ENCODE measurements at places on chromosomes 6 and 20.
A peak's percentile ranks its signal among the peaks of the same experiment; 100 is the strongest.

DNA sequence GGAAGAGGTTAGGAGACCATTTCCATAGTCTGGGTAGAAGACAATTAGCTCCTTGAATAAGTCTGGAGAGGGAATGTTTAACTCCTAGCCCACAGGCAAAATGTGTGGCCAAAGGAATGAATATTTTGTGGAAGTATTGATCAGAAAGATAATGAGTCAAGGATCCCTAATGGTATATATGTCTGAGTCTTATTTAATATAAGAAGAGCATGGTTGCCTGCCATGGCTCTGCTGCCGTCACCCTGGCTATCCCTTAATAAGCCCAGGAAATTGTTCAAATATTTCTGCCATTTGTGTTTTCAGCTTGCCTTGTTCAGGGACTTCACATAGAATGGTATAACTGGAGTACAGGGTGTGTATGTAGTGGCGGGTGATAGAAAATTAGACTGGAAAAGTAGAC, 18.1 kb upstream of the CALHM6 start:
- DNase-seq = no peak

DNA sequence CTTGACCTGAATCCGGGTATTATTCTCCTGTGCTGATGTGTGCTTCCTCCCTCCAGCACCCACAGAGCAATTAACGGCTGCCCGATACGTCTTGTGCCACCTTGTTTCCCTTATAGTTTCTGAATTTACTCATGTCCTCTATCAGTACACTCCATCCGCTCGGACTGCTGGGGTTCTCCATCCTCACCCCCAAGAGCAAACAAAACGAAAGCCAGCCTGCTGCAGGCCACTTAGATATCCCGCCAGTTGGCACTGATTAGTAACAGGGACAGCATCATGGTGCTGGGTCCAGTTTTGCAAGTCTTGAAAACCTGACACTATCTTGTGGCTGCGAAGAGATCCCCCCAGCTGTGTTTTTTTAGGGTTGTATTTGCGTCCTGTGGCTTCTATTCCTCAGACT, 71.8 kb downstream of the SSR1 start:
- no peak for DNase-seq

- no peak for DNase-seq
Measured at GRCh38 chr6:158027590-158028285, 46.1 kb downstream of the SYNJ2 start.

DNA sequence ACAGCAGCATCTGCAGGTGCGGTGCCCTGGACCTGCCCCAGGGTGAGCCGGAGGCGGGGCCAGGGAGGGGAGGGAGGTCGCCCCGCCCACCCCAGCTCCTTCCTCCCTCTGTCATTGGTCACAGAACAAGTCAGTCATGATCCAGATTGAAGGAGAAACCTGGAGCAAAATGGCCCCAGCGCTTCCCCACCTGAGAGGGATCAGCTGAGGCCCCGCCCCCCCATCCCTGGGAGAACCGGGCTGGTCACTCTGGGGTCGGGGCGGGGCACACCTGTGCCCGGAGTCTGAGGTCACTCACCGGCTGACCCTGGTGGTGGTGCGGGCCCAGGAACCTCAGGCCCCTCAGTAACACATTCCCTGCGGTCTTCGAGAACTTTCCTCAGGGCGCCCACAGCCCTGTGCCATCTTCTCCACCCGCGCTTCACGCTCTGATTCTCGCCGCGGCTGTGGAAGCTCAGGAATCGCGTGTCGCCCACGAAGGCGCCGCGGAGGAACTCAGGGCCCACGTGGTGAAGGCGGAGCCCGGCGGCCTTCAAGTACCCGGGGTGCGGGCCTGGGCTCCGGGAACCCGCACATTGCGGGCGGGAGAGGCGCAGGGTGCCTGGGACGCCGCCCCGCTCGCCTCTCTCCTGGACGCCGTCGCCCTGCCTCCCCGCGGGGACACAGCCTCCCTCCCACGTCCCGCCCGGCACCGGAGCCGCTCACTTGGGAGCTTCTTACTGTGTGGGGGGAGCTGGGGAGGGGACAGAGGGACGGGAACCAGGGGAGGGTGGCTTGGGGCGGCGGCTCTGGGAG, 36.4 kb upstream of the HLA-C start:
- DNase-seq = no peak

GRCh38 chr6:9789201-9789600, 625.7 kb downstream of the TFAP2A start:
- DNase-seq = no peak

DNA sequence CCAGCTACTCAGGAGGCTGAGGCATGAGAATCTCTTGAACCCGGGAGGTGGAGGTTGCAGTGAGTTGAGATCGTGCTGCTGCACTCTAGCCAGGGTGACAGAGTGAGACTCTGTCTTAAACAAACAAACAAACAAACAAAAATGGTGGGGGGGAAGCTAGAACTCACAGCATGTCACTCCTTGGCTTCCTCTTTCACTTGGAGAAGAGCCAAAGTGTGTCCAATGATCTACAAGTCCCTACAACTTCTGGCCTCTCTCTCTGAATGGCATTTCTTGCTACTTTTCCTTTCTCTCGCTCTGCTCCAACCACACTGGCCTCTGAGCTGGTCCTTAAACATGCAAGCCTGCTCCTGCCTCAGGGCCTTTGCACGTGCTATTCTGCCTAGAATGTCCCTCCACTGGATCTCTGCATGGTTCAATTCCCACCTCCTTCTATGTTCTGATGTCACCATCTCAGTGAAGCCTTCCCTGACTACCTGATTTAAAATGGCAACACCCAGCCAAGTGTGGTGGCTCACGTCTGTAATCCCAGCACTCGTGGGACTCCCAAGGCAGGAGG, 8.1 kb downstream of the TLDC2 start:
- DNase-seq = no peak

DNA sequence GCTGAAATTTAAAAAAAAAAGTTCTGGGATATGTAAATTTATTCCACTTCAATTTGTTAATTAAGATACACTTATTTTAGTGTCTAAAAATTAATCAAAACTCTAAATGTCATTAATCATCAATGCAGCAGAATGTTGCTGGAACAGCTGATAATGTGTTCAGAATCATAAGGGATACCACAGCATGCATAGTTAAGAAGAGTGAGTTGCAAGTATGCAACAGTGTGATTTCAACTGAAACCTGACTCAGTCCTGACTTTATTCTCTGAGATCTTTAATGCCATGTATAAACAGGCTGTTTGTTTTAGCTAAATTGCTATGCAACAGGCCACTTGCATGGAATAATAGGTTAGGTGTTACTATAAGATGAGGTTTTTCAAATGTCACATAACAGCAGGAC, 1.4 kb downstream of the GRIK2 start:
- DNase-seq = no peak

- no peak for DNase-seq
Measured at GRCh38 chr6:73030257-73030656, 195.0 kb downstream of the KHDC1L start.

- DNase-seq = no peak
Measured at GRCh38 chr6:159871906-159872305, 18.9 kb upstream of the MAS1 start.

- no peak for DNase-seq
Measured at GRCh38 chr20:64242003-64242796, 13.3 kb upstream of the PCMTD2 start.

GRCh38 chr6:75502884-75503283, 9.3 kb upstream of the FILIP1 start:
- no peak for DNase-seq

GRCh38 chr6:169859978-169860703, 108.7 kb downstream of the ERMARD start:
- DNase-seq = no peak

DNA sequence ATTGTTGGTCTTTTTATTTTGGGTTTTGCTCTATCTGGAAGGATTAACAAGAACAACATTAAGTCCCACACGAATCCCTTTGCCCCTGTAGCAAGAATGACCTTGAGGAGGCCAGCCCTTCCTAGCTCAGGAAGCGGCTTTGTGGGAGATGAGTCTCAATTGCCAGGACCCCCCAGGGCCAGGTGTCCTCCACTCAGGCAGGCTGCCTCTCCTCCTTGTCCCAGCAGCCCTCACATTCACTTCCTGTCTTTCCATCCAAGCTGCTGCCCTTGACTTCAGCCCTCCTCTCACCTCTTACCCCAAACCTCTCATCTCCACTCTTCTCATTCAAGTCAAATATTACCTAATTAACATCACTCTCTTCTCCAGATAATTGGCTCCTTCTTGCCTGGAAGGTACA, 22.6 kb upstream of the SYNDIG1 start:
- DNase-seq = no peak

DNA sequence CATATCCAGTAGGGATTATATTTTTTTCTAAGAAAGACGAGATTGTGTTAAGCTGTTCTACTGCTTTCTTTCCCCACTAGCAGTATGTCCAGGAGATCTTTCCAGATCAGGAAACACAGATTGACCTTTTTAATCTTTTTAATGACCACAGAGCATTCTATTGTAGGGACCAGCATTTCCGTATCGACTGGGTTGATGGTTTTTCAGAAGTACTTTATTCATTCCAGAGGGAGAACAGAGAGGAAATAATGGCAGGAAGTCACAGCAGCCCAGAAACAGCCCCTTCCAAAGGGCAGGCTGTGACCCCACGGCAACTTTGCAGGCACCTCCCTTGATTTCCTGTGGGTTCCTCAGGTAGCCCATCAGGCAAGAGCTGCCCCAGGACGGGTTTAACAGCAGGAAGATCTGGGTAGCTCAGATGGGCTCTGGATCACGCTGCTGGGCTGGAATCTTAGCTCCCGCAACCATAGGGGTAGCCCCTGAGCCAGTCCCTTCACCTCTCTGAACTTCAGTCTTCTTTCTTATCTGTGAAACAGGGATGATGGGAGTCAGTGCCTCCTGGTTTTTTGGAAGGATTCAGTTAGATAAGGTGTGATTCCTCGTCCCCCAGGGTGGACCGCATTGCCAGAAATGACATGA, 23.8 kb upstream of the CHMP4B start:
- DNase-seq = no peak

DNA sequence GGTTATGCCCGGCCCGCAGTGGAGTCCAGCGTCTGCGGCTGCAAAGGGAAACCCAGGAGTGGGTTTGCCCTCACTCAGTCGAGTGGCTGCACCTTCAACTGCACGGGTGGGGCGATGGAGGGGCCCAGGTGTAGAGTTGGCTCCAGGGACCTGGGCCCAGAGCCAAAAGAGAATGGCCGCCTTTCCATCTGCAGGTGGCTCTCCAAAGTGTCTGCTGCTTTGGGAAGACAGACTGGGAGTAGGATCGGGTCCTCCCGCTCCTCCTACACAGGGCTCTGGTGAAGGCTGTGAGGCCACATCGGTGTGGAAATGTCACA, 80.1 kb downstream of the PTPN1 start:
- DNase-seq = peak; percentile 74

GRCh38 chr6:160133441-160134336, 12.1 kb downstream of the SLC22A1 start:
- DNase-seq = no peak

DNA sequence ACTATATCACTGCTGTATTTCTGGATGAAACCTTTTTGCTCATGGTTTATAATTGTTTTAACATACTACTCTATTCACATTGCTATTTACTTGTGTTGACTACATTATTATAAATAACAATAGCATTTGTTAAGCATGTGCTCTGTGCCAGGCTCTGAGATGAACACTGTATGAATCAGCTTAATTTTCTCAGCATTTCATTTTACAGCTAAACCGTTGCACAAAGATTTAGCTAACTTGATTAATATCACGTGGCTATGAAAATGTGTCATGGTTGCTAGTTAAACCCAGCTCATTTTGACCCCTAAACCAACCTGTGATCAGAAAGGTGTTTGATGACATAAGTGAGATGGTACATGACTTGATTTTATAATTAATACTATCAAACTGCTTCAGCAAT, 77.5 kb downstream of the NCOA7 start:
- DNase-seq = no peak

DNA sequence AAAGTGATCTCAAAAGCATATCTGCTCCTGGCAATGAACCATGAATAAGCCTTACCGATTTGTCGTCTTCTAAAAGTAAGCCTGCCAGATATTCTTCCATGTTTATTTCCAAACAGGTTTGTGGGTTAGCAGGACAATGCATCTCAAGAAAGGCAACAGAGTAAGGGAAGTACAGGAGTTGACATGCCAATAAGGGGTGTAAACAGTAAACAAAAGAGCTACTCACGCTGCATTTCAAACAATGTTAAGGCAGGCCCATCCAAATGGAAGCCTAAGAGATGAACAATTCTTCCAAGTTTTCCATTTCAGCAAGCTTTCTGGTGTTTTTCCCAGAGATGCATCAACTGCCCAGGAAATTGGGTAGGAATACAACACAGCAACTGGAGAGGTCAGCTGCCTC, 27.8 kb upstream of the CRIP3 start:
- DNase-seq = no peak

DNA sequence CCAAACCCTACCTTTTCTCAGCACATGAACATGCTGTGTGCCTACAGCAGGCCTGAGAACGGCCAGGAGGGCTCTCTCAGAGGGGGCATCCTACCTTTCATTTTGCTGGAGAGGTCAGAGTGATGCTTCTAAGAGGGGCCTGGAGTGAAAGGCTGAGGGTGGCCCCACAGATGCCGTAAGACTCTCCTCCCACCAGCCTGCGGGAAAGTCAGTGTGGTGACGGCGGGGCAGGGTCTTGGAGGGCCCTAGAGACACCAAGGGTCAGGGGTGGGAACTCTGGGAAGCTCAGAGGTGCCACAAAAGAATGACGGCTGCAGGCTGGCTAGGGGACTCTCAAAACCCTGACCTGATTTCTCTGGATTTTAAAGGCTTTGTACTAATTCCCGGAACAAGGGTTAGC, 107.6 kb downstream of the SLC23A2 start:
- no peak for DNase-seq

GRCh38 chr6:149323925-149324324, 6.4 kb downstream of the TAB2 start:
- DNase-seq = no peak

GRCh38 chr20:1509237-1509636, 18.0 kb upstream of the SIRPB2 start:
- peak; percentile 11 for DNase-seq

DNA sequence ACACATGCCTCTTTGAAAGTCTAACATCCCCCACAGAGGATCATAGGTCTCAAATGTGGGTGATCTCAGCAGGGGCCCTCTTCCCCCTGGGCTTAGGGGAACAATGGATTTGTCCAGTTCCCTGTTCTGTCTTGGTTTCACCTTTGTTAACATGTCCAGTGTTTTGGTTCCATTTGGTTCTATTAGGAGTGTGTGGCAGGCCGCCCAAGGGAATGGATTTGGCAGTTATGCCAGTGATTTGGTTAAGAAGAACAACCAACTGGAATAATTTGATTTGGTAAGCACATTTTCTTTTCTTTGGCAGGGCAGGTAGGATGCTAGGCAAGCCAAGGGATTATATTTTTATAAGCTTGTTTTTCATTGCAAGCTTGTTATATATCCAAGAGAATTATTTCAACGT, 28.5 kb upstream of the ENPP1 start:
- no peak for DNase-seq

GRCh38 chr20:63917811-63918210, 22.9 kb downstream of the DNAJC5 start:
- DNase-seq = no peak

DNA sequence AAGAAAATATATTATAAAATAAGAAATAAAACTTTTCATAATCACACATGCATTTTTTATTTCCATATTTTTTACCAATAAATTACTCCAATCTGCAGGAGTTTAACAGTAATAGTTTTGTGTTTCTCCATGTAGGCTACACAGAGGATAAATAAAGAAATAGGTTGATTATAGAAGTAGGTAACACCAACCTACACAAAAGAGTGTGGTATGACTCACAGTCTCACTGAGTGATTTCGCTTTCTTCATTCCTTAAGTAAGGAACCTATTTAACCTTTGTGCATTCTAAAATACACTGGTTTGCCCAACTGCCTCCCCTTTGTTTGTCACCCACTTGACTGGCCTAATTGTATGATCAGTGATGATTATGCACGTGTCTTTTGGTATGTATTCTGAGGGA, 244.2 kb upstream of the RIMS1 start:
- DNase-seq = no peak

Data from NCI-H1105 (cell line).